Calu3 (cell line): ENCODE measurements at places on chromosomes 1 and 21.

DNA sequence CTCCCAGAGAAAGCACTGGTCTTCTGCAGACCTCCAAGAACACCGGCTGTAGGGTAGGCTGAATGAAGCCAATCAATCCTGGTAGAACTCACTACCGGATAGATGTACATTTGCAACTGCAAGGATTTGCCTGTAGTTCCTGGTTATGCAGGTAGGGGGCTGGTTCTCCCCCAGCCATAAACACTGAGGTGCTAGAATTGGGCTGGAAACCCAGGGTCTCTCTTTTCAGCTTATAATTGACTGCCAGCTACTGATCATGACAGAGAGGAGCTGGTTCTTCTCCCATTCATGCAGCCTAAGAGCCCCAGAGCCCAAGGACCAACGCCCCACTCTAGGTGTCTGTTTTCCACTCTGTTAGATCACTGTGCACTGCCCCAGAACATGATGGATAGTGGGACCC, 21.5 kb upstream of the MTARC2 start:
- DNase-seq, result no peak

DNA sequence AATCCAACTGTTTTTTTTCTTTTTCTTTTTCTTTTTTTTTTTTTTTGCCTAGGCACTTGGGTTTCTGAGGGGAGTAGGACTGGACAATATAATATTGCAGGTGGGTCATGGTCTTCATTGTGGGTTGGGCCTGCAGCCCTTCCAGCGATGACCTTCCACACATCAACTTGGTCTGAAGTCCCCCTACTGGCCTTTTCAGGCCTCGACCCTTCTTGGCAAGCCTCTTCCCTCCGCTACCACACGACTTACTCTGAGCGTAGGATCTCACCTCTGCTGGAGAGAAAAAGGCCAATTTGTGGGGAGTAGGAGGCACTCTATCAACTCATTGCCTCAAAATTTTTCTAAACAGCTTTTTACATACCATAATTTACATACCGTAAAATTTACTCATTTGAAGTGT, 51.1 kb upstream of the GRIK3 start:
- DNase-seq, result no peak

GRCh38 chr1:204345941-204346645, 13.6 kb downstream of the PLEKHA6 start:
- DNase-seq, result no peak

GRCh38 chr1:179208681-179209477, 20.6 kb downstream of the ABL2 start:
- DNase-seq, result no peak

DNA sequence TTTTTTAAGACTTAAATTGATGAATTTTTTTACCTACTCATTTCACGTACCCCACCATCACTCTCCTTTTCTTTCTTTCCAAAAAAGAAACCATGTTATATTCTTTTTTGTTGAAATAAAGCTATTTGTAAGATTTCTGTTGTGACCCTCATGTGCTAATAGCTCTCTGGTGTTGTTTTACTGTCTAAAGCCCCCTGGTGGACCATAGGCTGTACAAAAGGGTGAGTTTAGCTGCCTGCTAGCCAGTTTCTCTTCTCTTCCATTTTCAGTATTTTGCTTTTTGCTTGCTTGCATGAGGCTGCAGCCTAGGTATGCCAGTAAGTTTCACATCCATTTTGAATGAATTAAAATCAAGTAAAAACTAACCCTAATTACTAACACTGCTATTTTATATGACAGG, 15.6 kb upstream of the VAMP3 start:
- no peak for DNase-seq

- DNase-seq, result no peak
These were observed 237.9 kb downstream of the USP25 start for GRCh38 chr21:15967661-15968060.

DNA sequence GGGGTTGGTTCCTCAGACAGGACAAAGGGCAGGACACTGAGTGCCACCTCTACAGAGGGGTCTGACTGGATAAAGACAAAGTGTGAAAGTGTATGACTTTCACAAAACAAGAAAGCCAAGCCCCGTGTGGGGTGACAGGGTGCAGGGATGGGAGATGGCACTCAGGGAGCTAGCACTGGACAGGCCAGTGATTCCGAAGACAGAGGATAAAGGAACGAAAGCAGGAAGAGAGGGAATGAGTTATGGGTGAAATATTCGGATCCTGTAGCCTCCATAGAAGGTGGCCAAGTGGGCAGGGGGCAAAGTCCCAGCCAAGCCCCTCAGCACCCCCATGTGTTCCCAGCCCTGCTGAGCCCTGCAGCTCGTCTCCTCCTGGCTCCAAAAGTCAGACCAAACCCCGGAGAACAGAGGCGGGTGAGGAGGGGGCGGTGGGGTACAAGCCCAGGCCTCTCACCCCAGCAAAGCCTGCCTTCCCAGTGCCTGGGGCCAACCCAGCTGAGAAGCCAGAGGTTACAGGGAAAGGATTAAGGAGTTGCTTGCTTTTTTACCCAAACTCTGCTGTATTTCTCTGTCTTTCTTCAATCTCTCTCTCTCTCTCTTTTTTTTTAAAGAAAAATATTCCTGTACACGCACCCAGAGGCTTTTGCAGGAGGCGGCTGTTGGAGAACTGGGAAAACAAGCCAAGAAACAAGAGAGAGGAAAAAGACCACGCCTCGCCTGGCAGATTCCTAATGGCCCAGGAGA, 14.0 kb upstream of the WASF2 start:
- DNase-seq, result no peak

DNA sequence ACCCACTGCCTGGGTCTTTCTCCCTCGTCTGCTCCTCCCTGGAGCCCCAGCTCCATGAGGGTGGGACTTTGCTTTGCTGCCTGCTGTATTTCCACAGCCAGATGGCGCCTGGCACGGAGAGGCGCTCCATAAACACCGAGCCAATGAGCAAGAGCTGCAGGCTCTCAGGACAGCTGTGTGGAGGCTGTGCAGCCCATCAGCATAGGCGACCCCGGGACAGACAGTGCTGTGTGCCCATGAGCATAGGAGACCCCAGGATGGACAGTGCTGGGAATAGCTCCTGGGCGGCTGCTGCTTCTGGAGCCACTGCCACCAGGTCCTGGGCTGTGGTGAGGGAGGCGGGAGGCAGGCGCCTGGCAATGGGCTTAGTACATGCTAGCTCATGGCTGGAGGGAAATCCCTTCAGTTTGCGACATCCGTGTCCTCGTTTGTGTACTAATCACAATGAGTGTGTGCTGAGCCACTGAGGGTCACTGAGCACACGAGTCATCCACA, 29.2 kb downstream of the CEP104 start:
- no peak for DNase-seq

DNA sequence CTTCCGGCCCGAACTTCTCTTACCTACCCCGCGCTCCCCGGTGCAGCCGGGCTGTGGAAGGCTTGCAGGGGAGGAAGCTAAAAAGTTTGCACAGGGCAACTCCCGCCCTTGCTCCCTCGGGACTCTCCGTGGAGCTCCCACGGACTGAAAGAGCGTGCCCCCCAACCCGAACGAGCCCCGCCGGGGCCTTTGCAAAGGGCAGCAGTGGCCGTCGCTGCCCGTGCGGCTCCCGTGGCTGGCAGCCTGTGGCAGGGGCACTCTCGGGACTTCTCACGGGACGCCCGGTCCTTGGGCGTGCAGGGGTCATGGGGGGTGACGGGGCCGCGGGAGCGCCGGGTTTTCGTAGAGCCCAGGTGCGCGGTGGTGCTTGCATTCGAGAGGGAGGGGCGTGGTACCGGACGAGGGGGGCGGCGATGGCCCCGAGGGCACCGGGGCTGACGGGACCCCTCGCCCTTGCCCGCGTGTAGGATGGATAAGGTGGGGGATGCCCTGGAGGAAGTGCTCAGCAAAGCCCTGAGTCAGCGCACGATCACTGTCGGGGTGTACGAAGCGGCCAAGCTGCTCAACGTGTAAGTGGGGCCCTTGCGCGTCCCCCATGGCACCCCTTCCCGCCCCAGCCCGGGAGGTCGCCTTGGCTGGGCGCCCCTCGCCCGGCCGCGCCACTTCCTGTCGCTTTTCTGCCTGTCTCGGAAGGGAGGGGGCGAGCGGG, 711 bp downstream of the GADD45A start:
- peak; percentile 59 for DNase-seq

- no peak for DNase-seq
These were observed 22.4 kb downstream of the ARMH1 start for GRCh38 chr1:44696789-44697345.

DNA sequence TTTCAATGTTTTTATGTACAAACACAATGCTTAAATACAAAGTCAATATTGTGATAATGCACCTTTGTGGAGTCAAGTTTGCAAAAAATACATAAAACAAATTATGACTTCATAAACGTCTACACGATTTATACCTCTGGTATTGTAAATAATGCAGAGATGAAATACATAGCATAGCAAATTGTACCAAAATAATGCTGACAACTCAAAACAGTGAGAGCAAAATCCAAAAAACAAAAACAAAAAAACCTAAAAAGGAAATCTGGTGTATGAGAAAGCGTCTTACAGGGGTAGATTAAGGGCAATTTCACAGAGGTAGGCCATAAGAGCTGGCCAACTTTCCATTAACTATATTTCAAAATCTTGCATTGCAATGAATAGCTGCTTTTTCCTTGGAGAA, 161.5 kb upstream of the LRRC7 start:
- no peak for DNase-seq

DNA sequence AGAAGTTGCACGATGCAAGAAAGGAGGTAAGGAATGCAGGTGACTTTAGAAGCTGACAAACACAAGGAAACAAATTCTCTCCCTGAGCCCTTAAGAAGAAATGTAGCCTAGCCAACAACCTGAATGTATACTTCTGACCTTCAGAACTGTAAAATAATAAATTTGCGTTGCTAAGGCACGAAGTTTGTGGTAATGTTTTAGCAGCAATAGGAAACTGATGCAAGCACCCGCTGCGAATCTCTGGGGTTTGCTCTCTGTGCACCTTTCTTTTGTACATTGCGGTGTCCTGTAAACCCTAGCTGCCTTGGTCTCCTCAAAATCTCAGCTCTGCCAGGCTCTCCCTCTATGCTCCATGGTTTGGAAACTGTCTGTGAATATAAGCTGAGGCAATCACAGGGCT, 15.1 kb downstream of the CD53 start:
- DNase-seq, result no peak

DNA sequence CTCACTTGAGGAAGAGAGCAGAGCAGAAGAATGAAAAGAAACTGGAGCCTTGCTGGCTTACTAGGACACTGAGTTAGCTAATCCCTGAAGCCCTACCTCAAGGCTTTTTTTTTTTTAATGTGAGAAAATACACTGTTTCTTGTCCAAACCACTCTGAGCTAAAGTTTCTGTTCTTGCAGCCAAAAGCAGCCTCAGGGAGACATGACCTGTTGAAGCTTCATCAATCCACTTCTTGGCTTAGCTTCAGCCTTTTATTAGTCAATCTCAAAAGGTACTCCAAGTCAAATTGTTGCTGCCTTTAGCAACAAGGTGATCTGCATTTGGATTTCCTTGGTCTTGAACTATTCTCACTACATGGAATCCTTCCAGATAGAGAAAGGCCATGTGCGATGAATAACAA, 33.7 kb downstream of the CCDC185 start:
- DNase-seq, result no peak

DNA sequence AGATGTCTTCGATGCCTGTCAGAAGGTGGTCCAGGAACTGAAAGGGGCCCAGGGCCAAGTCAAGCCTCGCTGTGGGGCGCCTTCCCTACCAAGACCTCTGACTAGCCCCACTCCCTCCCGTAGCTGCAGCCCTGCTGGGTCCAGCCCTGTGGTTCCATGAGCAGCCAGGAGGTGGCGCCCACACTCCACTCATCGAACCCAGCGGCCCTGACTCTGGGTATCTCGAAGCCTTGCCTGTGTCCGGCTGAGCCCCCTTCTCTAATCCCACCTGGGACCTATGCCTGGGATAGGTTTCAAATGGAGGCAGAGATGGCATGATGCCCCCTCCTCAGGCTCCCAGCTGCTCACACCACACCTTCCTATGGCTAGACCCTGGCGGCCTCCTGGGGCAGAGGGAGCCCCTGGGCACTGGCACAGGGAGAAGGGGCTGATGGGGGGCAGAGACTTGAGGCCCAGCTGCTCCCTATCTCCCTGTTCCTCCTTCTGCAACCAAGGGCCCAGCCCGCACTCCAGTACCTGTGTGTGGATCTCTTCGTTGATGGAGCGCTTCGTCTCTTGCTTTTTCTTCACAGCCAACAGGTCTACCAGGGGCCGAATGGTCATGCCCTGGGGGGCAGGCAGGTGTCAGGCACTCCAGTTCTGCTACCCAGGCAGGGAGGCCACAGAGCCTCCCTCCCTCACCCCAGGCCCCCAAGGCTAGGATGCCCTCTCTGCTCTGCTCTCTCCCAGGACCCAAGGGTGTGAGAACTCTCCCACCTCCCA, 52.0 kb downstream of the SLC9A1 start:
- peak; percentile 83 for DNase-seq

- DNase-seq, result no peak
These were observed 399.9 kb upstream of the ADAMTS5 start for GRCh38 chr21:27366646-27367235.

GRCh38 chr1:211944733-211945500, 90.4 kb downstream of the INTS7 start:
- DNase-seq, result peak; percentile 85

DNA sequence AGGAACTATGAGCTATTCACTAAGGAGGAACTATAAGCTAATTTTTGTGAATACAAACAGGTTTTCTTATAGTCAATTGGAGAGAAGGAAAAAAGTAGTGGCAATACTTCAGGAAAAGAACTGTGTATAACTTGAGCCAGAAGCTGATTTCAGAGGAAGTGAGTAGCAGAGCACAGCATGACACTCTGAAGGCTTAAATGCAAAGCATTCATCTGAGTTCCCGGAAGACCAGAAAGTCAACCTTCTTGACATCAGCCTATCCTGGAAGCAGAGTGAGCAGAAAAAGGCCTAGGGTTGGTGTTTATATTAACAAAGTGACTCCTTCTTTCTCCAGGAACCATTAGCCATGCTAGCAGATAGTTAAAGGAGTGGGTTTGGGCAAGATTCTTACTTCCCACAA, 545.2 kb downstream of the MRPL39 start:
- no peak for DNase-seq

GRCh38 chr21:28986677-28987076, 6.0 kb downstream of the LTN1 start:
- DNase-seq, result no peak

DNA sequence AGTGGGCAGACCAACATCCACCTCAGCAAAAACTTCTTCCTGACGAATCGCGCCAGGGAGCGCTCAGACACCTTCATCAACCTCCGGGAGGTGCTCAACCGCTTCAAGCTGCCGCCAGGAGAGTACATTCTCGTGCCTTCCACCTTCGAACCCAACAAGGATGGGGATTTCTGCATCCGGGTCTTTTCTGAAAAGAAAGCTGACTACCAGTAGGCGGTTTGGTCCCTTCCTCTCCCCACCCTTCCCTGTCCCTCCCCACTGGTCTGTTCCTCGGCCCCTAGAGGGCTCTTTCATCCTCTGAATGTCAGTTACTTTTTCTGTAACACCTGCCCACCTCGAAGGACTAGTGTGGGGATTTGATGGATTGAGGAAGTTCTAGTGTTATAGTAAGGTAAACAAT, 46.9 kb downstream of the CAPN2 start:
- DNase-seq, result no peak
